ENCODE measurements at places on chromosomes 4 and X.
A peak's percentile ranks its signal among the peaks of the same experiment; 100 is the strongest.

GRCh38 chr4:150983851-150984250 lies 31.2 kb downstream of the LRBA start:
- DNase-seq: no peak

DNA sequence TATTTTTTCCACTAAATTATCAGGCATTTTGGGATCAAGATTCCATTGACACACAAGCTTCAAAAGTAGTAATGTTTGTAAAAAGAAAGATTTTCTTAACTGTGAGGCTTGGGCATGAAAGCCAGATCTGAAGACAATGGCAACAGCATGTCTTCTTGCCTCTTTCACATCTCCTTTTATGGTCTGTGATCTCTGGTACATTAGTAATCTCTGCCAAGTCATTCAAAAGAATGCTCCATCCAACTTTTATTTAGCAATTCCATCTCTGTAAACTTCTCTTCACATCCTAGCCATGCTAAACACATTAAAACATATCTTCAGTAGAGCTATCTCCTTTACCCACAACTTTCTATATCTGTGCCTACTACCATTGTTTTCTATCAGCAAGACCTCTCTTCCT lies 465.4 kb downstream of the FAT4 start:
- no peak for DNase-seq

GRCh38 chrX:130631011-130631410 lies 229.2 kb downstream of the RBMX2 start:
- DNase-seq: peak; percentile 50

GRCh38 chr4:80340036-80340435 lies 4.5 kb downstream of the CFAP299 start:
- no peak for DNase-seq

DNA sequence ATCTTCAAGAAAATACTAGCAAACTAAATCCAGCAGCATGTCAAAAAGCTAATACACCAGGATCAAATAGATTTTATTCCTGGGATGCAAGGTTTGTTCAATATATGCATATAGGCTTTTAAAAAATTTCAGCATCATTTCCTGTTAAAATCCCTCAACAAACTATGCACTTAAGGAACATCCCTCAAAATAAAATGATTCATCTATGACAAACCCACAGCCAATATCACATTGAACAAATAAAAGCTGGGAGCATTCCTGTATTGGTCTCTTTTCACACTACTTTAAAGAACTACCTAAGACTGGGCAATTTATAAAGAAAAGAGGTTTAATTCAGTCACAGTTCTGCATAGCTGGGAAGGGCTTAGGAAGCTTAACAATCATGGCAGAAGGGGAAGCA lies 726.7 kb downstream of the GRXCR1 start:
- no peak for DNase-seq

DNA sequence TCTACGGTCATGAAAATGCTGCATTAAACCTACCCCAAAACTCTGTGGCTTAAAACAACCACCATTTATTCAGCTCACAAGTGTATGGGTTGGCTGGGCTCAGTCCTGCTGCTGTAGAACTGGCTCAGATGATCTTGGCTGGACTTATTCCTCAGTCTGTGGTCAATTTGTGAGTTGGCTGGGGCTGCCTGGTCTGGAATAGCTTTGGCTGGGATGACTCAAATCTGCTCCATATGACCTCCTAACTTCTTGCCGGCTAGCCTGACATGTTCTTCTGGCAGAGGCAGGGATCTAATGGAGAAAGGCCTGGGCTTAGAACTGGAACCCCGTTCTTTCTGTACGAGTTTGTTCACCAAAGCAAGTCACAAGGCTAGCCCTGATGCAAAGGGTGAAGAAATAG lies 71.7 kb downstream of the CFAP299 start:
- no peak for DNase-seq

DNA sequence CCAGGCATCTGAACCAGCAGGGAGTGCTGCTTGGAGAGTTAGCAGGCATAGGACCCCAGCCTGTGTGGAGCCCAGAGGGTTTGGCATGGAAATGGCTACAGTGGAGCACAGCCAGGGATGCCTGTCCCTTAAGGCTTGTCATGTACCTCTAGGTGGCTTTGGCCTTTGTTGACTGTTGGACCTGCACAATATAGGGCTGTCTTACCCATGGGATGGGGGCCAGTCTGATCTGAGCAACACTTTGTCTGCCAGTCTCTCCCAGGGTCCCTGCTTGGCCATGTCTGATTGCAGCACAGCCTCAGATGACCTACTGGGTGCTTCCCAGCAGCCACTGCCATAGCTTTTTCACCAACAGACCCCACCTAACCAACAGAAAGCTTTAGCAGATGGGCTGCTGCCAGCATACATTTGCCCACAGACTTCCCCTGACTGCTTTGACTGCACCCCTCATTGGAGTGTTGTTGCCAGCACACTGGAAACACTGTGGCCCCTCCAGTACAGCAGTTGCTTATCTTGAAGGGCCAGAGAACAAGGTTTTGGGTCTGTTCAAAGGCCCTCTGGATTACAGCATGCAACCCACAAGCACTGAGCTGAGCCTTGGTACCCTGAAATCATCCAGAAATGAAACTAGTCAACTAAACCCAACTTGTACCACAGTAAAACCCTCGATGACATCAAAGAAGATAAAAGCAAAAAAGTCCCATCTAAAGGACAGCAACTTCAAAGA lies 22.1 kb downstream of the ANAPC10 start:
- DNase-seq: no peak

DNA sequence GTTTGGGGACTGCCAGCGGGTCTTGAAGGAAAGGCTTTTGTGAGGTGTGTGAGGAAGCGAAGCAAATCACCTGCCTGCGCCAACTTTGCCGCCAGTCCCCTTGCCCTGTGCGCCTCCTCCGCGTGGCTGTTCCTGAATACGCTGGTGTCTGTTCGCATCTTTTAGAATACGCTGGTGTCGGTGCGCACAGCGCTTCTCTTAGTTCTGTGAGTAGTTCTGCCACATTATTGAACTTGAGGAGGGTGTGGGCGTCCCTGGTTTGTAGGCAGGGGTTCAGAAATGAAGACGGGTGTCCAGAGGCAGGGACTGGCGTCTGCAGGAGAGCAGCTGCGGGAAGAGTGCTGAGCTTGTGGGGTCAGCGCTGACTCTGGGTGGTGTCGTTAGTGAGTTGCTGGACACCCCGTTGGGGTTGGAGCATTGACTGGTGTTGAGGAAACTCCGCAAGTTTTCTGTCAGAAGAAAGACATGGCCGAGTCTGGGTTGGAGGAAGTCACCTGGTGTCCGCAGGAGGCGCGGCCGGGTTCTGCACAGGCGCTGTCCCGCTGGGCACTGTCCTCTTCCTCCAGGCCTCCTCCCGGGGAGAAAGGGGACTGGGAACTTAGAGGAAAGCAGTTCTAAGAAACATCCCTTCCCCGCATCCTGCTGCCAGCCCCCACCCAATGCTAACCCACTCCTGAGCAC lies 930 bp downstream of the ZNF718 start:
- no peak for DNase-seq

GRCh38 chrX:153460826-153461225 lies 9.6 kb downstream of the HAUS7 start:
- no peak for DNase-seq

DNA sequence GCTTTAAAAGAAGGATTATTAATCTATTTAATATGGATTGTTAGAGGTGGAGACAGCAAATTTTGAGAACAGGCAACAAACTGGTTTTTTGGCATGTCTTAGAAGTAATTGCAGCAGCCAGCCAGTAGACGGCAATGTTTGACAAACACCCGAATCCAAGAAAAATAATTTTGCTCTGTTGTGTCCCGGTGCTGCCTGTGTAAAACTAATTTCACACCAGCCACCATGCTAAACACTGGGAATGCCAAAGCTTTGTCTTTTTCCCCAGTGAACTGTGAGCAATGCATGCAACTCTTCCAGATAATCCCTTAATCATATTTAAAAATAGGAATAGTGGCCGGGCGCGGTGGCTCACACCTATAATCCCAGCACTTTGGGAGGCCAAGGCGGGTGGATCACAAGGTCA lies 25.9 kb downstream of the SMIM31 start:
- no peak for DNase-seq

- DNase-seq: no peak
These were observed 79.2 kb downstream of the TRIML1 start for GRCh38 chr4:188218392-188218791.

DNA sequence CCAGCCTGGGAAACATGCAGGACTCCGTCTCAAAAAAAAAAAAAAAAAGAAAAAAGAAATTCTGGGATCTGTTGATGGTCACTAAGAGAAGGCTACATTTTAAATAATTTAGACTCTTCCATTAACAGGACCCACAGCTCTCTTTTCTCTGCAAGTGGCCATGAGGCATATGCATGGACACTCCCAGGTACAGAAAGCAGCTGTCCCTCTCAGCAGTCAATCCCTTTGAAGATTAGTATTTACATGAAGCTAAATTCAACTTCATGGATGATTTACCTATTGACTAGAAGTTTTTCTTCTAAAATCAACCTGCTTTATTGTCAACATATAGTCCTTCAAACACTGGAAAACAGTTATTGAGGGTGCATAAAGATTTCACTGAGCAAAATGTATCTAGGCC lies 139.9 kb downstream of the CPEB2 start:
- no peak for DNase-seq

DNA sequence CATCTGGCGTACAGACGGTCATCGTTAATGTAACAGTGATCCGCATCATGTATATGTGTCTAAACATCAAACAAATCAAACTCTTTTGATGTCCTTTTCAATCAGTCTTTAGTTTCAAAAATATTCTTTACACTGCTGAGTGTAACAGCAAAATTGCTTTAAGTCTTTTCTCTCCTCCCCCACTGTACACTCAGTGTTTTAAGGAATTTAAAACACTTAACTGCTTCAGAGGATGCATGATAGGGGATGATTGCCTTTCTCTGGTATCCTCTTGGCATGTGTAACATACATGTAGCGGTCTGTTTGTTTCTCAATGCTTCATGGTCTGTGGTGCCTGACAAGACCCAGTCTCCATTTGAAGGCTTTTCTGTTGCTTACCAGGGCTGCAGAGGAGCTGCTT lies 41.6 kb downstream of the LIMCH1 start:
- DNase-seq: no peak

DNA sequence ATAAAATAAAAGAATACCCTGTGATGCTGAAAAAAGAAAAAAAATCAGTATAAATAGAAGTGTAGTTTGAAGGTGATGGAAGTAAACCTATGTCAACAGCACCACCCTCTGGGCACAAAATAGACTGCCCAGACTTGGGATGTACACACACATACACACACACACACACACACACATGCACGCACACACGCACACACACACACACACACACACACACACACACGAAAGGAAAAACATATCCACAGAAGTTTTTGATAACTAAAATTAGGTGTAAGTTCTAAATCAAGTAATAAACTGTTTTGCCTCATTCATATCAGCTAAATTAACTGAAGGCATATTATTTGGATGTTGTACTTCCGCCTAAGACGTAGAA lies 40.5 kb downstream of the ANXA5 start:
- no peak for DNase-seq

DNA sequence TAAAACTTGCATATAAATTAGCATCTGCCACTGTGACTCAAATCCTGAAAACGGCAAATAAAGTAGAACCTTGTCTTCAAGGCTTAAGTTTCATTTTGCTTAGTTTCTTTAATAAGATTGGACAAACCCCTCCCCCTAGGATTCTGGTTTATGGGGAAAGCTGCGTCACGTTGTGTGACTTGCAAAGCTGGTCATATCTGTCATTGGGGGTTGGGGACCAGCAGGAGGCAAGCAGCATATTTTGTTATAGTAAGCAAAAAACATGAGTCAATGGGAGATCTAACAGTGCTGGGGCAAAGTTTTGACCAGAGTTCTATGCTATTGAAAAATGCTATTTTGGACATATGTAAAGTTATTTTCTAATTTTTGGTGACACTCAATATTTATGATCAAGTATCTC lies 407.3 kb downstream of the PCDH18 start:
- no peak for DNase-seq

DNA sequence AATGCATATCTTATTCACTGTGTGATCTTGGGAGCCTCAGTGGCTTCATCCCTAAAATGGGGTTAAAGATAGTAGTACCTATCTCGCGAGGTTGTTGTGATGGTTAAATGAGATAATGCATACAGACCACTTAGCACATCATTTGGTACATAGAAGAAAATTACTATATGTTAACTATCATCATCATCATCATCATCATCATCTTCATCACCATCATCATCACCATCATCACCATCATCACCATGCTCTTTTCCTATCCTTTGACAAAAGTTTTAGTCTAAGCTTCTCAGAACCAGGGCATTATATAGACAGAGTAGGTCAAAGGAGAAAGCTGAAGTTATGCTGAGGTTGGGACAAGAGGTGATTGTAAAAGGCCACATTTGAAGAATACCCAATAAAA lies 145.0 kb downstream of the GPC3 start:
- no peak for DNase-seq

GRCh38 chrX:56978172-56978571 lies 17.2 kb downstream of the SPIN3 start:
- DNase-seq: no peak

DNA sequence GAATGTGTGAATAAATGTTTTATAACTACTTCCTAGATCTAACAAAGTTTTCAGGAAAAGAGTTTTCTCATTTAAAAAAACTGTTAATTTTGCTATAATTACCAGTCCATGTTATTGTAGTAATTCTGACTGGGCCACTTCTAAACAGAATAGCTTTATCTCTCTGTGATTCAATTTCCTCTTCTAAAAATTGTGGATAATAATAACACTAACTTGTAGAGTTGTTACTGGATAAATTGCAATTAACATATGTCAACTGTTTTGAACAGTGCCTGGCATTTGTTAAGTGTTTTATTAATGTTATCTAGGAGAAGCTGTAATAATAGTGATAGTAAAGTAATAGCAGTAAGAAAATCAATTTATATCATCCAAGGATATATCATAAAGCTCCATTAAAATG lies 162.3 kb downstream of the BTC start:
- DNase-seq: no peak

- DNase-seq: no peak
These were observed 21.0 kb downstream of the S100G start for GRCh38 chrX:16671005-16671404.

DNA sequence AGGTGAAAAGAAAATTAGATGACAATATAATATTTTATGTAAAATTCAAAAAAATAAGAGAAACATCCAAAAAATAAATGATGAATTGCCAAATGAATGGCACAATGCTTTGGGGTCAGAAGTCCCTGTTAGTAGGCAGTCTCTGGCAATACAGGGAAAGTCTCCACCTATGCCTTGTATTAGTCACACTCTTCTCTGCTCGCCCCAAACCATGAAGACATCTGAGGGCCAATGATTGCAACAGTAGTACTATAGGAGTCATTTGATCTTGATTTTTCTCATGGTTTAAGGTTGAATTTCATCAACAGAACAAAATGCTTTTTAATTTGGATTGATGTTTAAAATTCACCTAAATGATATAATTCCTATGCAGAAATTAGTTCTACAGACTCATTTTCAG lies 3.9 kb upstream of the PRSS12 start:
- no peak for DNase-seq

GRCh38 chr4:55397520-55398321 lies 2.0 kb downstream of the TMEM165 start:
- no peak for DNase-seq

DNA sequence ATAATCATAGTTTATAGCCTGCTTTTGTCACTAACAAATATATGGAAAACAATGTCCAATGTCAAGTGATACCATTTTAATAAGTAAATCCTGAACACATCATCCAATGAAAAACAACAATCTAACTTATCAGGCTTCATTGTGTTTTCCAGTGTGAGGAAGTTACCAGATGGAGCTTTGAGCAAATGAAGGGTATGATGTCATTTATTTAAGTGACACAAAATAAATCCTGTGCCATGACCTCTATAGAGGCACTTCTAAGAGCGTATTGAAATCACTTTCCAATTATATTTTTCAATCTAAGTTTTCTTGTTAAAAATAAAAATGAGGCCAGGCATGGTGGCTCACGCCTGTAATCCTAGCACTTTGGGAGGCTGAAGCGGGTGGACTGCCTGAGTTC lies 48.2 kb upstream of the NMU start:
- DNase-seq: no peak

Measured in NCI-H187 treated with DMSO at 0.1 percent for 48 hours (cell line).